Thoracic aorta (tissue), 2 donors: ENCODE measurements at places on chromosomes 12 and 14. TPM values are rescaled to one million over a fixed set of nuclear protein-coding genes. Genes with fewer than 3 reads are reported as not detected.

Gene TOMM20L
- not detected for total RNA-seq

Gene PLCZ1
- total RNA-seq: not detected

Gene TMEM120B
- total RNA-seq: 8.8 TPM

Gene A2M
- total RNA-seq: 1,073 TPM

Gene PGF
- total RNA-seq: 75.3 TPM

Gene FAIM2
- total RNA-seq: 2.8 TPM

Gene TAS2R30
- 4.1 TPM for total RNA-seq

Gene ACSM4
- total RNA-seq: not detected

Gene GPRC5D
- total RNA-seq: not detected

Gene NGB
- total RNA-seq: not detected

Gene ACIN1
- 154 TPM for total RNA-seq

Gene STXBP6
- total RNA-seq: 3.1 TPM
